ENCODE measurements at places on chromosomes 5 and 9.

DNA sequence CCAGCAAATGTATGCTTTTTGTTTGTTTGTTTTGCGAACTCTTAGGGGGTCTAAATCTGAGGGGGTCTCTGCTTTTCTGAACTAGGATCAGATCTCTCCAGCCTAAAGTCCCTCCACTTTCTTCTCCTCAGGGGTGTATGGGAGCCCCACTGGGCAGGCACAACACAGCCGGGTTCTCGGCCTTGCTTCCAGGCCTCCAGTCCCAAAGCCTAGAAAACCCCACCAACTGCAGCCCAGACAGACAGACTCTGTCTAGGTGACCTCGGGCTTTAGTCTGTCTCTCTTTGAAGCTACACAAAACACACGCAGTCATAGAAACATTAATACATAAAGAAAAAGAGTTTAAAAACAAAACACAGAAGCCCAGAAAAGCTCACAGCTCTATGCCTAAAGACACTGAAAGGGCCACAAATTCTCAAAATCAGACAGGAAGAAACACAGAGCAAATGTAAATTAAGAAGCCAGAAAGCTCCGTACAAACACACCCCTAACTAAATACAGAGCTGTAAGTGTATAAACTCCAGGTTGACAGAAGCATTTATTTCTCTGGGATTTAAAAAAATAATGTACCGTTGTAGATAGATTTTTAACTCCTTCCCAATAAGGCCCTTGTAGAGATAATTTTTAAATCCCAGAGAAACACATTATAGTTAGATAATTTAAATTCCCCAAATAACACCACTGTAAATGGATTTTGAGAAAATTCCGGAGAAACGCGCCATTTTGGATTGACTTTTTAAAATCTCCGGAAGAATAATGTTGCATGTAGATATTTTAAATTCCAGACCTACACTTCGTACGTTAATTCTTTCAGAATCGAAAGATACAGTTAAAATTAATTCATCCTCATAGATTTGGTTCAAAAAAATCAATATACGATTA is 2.0 kb downstream of the PITX1 start:
- DNase-seq, result no peak

- DNase-seq, result no peak
Observed at GRCh38 chr5:18630458-18631045, 996.3 kb downstream of the TAF11L14 start.

GRCh38 chr5:141951332-141951781 is 6.6 kb downstream of the PCDH12 start:
- no peak for DNase-seq

DNA sequence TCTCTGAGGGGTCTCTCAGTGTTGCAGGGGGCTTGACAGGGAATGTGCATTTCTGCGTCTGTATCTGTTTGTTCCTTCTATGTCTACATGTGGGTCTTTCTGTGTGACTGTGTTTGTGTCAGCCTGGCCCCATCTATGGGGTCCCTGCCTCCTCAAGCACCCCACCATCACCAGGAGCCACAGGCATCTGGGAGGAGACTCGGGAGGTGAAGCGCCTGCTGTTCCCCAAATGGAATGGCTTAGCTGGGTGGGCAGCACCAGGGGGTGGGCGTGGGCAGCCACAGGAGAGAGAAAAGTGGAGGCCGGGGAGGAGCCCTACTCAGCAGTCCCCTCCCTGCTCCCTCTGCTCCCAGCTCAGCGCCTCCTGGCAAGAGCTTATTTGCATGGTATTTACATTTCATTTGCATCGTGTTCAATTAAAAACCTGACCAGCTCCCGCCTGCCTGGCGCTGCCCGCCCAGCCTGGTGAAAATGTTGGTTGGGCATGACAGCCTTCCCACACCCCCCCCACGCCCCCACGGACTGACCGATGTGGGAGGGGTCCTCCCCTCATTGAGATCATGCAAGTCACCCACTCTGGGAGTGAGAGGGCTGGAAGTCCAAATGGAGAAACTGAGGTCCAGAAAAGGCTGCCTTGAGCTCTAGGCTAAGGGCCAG is 50.5 kb downstream of the CXXC5 start:
- peak; percentile 27 for DNase-seq

GRCh38 chr9:130636648-130637020 is 27.8 kb upstream of the PRDM12 start:
- DNase-seq, result no peak

GRCh38 chr9:131697908-131698617 is 41.8 kb downstream of the RAPGEF1 start:
- no peak for DNase-seq

DNA sequence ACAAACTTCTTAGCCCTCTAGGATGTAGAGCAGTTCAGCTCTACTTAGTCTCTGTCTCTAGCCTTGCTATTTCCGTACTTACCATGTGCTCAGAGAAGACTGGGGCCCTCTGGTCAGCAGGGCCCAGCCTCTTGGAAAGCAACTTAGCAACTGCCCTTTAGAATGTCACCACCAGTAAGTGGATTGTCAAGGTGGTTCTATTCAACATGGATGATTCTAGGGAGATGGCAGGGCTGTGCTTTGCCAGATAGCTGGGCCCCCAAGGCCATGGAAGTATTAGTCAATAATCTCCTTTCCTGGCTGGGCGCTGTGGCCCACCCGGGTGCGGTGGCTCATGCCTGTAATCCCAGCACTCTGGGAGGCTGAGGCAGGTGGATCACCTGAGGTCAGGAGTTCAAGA is 177.6 kb upstream of the MVB12B start:
- no peak for DNase-seq

- DNase-seq, result no peak
Observed at GRCh38 chr5:179166886-179167841, 107.0 kb downstream of the ZNF354C start.

DNA sequence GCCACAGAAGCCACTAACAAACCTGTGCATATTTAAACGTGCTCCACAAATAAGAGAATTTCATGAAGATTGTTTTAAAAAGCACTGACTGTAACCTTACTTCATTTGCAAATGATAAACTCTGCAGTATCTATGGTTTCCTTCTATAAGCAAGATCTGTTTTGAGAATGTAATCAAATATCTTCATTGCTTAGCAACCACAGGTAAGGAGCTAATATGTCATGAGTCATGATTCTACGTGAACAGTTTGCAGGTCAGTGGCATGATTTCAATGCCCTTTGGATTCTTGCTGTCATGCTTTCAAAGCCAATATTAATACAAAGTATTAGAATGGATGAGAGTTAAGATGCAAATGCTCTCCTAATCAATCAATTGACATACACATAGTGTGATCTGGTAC is 325.0 kb downstream of the EDIL3 start:
- no peak for DNase-seq

DNA sequence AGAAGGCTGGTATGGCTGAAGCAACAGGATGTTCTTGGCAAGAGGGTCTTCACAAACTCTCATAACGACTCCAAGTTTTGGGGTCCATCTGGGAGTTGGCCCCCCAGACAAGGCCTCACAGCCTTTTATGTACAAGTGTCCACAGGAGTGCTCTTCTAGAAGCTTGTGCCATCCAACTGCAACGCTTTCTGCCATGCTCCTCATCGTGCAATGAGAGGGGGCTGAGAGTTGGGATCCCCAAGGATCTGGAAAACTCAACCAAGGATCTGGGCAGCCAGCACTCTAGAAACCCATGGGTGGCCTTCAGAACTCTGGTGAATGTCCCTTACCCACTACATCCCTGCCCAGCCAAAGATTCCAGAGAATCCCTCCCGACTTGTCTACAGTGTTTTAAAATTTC is 8.5 kb upstream of the AMBP start:
- DNase-seq, result no peak

DNA sequence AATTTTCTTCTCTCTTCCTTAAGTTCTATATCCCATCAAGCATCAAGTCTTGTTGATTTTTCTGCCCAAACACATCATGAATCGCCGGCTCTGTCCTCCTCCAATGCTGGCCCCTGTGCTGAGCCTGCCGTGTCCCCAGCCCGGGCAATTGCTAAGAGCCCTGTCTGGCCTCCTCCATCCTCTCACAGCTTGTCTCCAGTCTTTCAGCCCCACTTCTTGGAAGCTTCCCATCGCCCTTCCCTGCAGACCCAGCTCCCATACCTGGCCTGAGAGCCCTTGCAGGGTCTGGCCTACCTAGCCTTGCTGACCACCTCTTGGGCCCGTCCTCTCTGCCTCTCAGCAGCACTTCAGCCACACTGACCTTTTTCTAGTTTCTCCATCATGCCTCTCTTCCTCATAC is 61.9 kb downstream of the COL15A1 start:
- no peak for DNase-seq

DNA sequence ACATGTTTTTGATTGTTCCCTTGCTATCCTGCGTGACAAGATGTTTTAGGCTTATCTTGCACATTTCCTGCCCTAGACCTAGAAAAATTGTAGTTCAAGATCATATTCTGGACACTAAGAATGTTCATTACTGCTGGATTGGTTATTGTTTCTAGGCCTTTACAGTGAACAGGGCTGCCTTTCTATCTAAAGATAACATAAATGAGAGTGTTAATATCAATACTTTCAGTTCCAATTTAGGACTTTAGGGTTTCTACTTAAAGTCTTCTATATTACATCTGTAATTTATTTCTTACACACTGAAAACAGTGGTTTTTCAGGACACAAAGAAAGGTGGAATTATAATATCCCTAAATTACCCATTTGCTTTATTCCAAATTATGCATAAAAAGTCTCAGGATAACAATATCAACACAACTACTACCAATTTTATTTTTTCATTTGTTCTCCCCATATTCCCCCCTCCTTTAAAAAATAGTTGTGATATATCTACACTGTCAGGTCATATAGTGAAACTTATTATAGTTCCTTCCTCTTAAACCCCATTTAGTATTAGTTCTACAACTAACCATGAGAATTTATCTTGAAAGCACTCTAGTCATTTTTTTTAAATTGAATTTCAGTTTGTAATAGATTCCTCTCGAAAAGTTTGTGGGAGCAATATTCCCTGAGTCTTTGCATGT is 293.9 kb upstream of the RIOK2 start:
- no peak for DNase-seq

- no peak for DNase-seq
Observed at GRCh38 chr9:106310782-106311181, 552.2 kb upstream of the ZNF462 start.

GRCh38 chr5:137607771-137608170 is 108.6 kb upstream of the SPOCK1 start:
- no peak for DNase-seq

DNA sequence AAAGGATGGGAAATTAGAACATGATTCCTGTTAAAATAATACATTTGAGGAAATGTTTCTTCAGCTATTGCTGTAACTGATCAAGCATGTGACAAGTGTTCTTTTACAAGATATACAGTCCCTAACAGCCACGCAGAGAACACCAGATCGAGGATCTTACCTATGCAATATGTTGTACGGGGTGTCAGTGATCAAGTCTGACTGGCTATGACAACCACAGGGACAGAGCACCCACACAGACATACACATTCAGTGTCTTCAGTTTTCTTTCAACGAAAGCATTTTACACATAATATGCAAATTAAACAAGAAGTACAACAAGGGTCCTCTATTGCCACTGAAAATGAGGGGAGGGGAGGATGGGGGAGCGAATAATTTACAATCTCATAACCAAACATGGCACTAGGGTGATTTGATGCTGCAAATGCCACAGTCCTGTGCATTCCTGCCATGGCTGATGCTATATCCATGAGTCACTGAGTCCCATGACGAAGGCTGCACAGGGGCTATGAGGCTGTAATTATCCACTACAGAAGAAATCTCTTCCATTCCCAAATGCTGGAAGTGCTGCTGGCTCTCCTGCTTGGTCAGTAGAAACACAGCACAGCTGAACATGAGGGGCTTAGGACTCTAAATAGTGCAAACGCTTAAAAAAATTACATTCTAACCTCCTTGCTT is 118.2 kb downstream of the KLHL3 start:
- no peak for DNase-seq

DNA sequence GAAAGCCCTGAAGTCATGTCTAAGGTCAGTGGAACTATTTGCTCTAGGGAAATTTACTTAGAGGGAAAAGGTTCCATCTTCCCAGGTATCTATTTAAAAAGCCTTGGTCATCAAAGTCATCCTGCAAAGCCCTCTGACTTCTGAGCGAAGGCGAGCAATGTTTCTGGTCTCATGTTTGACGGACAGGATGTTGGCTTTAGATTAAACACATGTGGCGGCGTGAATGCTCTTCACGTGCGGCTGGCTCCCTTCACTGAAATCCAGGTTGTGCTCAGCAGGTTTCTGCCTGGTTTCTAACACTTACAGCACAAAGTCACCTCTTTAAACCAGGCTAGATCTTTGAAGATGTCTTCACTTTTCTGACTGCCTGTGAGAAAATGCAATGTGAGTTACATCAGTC is 5.7 kb upstream of the ZBTB34 start:
- DNase-seq, result no peak

GRCh38 chr5:109450129-109450877 is 40.5 kb upstream of the PJA2 start:
- no peak for DNase-seq

DNA sequence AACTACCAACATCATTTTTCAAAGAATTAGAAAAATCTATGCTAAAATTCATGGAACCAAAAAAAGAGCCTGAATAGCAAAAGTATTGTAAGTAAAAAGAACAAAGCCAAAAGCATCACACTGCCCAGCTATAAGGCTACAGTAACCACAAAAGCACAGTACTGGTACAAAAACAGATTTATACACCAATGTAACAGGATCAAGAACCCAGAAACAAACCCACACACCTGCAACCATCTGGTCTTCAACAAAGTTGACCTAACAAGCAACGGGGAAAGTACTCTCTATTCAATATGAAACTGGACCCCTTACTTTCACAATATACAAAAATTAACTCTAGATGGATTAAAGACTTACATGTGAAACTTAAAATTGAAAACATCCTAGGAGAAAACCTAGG is 94.2 kb upstream of the TARS1 start:
- no peak for DNase-seq

DNA sequence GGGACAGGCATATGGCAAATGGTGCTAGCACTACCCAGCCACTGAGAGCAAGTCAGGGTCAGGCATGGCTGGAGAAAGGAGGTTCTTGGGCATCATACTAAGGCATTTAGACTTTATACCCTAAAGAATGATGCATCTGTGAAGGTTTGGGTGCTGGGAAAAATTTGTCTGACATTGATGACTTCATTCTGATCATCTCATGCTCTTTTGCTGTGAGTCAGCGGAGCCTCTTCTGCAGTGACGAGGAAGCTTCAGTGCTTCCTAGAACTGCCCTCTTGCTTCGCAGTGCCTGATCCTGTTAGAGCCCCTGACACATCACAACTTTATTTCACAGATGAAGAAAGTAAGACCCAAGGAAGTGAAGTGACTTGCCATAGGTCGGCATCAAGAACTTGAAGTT is 266.6 kb upstream of the GAS1 start:
- DNase-seq, result no peak

- DNase-seq, result no peak
Observed at GRCh38 chr5:174303437-174304045, 258.0 kb downstream of the NSG2 start.

GRCh38 chr5:978054-978453 is 30.5 kb upstream of the NKD2 start:
- DNase-seq, result no peak

GRCh38 chr9:75639971-75640610 is 250.4 kb upstream of the PCSK5 start:
- no peak for DNase-seq

DNA sequence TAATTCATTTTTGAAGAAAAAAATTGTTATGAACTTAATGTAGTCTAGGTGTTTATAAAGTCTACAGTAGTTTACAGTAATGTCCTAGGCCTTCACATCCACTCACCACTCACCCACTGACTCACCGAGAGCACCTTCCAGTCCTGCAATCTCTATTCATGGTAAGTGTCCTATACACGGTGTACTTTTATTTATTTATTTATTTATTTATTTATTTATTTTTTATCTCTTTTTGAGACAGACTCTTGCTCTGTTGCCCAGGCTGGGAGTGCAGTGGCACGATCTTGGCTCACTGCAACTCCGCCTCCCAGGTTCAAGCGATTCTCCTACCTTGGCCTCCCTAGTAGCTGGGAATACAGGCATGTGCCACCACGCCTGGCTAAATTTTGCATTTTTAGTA is 39.3 kb upstream of the PIK3R1 start:
- no peak for DNase-seq

Data from NCI-H1436 treated with DMSO at 0.1 percent for 48 hours (cell line).